ENCODE measurements at places on chromosomes 5 and 9.

DNA sequence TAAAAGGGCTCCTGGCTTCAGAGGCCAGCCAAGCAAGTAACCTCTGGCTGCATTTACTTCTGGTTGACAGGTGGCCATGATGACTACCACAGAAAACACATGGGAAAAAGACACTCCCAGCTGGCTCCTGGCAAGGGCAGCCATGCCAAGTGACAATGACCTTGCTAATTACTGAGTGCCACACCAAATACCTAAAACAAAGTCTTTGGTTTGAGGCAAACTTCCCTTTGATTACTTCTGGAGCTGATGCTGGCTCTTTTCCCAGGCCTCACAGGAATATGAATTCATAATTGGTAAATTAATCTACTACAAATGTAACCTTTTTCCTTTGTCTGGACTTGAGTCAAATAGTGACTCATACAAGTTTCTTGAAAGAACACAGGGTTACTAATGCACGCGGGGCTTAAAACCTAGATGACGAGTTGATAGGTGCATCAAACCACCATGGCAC is 61.0 kb downstream of the LPAR1 start:
- DNase-seq = no peak

DNA sequence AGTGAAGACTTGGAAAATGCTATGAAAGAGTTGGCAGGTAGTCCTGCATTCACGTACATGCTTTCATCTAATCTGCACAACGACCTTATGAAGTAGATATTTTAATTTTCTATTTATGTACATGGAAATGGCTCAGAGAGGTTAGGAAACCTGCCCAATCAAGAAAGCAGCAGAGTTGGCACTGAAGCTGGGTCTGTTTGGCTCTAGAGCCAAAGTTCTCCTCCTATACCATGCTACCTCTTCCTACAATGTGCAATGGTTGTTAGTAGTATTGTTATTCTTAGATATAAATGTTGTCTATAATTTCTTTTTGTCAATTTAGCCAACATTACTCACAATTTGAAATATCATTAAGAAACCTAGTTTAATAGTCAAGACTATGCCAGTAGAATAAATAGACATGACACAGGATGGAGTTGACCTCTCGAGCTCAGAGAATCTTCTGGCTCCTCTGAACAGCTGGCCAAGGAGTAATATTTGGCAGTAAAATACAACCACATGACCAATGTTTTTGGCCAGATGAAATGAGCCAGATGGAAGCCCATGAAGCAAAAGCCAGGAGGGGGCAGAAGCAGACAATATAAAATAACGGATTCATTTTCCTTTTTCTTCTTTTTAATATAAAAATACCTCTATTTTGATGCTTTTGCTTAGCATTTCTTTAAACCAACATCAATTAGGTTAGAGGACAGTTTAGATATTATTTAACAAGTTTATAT is 542.3 kb downstream of the PDE4D start:
- no peak for DNase-seq

- no peak for DNase-seq
Observed at GRCh38 chr5:95969055-95969454, 7.4 kb upstream of the ELL2 start.

DNA sequence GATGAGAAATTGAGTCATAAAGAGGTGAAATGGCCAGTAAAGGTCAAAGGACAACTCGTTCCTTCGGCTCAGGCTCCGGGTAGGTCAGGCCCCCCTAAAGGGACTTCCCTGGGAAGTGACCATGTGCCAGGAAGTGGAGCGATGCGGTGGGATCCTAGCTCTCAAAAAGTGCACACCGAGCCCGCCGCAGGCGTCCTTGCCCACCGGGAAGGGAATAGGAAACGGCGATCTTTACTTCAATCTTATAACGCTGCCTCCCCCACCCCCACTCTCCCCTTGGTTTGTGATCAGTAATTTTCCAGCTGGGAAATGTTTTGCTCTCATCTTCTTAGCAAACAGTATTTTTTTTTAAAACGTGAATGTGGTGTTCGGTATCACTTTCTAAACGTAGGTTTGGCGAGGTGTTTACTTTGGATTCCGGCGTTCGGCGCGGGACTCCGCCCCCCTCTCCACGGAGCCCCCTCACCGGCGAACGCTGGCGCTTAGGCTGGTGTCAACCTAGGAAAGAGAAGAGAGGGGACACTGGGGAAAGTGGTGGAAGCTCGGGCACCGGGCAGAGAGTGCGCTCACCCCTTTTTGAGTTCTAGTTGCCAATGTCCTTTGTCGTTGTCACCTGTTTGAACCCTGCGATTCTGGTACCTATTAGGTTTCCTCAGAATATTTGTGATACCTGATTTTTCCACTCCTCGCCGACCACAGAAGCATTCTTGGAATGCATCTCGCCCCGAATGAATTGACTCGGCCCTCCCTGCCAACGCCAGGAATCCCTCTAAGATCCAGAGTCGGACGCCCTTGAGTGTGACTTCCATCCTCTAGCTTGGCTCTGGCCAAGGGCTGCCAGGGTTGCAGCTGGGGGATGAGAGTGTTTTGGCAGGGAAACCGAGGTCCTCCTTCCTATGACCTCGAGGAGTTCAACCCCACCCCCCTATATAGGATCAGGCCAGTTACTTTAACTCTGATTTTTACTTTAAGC is 1.8 kb upstream of the KLF4 start:
- no peak for DNase-seq

DNA sequence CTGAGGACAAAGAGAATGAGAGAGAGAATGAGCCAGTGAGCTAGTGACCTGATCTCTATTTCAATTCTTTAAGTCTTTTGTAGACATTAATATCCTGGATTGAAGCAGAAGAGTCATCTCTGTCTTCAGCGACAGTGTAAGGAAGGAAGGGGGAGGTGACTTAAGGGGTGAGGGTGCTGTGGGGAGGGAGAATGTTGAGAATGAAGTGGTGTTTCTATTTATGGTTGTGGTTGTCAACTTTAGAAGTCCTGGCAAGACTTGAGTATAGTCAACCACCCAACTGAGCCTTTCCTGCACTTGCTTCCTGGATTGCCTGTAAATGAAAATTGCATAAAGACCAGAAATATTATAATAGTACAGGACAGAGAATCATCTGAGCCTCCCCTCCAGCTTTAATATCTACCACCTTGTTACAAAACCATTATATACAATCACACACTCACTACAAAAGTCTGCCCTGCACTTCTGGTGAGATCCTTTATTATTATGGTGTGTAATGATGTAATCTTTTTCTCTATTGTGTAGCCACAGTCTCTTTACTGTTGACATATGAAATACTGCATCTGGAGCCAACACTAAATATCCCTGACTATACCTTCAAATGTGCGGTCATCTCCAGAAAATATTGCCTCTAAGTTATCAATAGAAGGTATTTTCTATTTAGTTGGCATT is 91.7 kb downstream of the NTRK2 start:
- DNase-seq = no peak

GRCh38 chr9:130756037-130756436 is 62.5 kb downstream of the EXOSC2 start:
- DNase-seq = no peak

DNA sequence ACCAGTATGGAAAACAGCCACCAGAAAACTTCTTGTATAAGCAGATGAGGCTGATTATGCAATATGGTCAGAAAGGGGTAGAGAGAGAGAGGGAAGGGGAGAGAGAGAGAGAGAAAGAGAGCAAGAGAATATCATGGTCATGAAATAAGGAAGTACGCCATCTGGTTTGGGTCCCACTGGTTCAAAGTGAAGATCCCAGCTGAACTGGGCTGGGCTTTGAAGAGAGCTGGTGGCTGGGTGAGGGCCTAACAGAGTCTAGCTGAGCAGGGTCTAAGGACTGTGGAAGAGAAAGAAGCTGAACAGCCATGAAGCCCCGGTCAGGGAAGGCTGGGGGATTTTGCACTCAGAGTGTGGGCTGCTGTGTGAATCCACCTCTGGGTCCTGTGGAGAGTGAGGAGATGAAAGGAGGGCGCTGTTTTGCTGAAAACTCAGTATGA is 14.6 kb downstream of the TRIM14 start:
- DNase-seq = no peak

DNA sequence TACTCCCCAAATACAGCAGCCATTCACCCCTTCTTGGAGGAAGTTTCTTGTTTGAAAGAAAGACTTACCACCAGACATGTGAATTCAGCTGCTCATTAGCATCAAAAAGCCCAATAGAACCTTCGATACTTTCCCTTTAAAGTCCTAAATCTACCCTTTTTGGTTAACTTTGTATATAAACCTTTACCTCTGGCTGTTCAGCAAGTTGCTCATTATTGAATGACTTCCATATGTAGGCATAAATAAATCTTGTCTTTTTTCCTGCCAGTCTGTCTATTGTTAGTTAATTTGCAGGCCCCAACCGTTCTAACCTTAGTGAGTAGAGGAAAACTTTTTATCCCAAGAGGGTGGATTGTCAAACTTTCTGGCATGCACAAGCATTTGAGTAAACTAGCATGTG is 27.9 kb upstream of the FBXL17 start:
- DNase-seq = no peak

DNA sequence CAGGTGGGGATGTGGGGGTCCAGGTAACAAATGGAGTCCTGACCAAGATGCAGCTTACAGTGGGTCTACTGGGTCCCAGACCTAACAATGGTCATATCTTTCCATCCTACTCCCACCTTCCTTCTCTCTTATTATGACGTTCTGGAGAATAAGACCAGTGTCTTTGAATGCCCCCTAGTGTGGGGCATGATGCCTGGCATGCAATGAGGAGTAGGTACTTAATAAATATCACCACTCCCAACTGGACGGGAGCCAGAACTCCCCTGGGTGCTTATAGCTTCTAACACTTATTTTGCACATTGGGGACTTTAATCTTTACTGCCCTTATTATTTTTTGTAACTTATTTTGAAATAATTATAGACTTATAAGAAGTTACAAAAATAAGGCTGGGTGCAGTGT is 98.2 kb downstream of the NDFIP1 start:
- DNase-seq = no peak

DNA sequence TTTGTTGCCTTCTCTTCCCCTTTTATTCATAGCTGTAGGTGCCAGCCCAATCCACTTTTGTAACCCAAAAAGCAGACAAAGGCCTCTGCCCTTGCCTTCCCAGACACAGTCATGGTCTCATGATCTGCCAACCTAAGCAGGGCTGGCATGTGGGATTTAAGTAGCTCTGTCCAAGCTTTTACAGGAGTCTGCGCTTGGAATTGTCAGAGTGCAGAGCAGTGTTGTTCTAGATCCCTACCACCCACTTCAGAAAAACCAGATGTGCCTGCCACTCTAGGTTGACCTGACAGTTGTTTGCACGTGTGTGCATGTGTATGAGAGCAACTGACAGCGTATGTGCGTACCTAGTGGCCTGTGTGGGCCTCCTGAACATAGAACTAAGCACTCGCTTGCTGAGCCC is 87.8 kb upstream of the SPRY4 start:
- DNase-seq = no peak

GRCh38 chr5:6112538-6112937 is 265.8 kb downstream of the MED10 start:
- no peak for DNase-seq

DNA sequence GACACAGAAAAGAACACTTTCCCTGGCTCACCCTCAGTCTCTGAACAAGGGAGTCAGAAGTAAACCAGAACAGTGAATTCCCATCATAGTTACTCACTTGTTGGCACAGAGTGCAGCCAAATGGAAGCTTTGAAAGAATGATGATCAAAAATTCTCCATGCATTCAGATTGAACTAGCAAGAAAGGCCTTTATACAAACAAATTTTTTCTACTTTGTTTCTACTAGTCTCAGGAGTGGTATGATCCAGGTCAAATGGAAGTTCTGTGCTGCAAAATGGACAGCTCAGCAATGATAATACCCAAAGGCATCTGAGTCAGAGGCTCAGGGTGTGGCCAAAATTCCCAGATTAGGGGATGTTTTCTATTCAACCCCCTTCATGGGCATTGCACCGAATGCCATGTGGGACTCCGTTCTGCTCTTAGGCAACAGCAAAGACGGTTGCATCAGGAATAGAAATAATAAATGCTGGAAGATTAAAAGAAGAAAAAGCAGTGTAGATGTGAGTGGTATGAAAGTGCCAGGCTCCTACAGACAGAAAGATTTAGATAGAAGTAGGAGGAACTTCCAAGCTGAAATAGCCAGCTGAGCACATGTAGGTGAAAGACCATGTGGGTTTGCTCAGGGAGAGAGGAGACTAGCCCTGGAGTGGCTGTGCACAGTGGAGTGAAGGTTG is 24.0 kb upstream of the ASPN start:
- no peak for DNase-seq

DNA sequence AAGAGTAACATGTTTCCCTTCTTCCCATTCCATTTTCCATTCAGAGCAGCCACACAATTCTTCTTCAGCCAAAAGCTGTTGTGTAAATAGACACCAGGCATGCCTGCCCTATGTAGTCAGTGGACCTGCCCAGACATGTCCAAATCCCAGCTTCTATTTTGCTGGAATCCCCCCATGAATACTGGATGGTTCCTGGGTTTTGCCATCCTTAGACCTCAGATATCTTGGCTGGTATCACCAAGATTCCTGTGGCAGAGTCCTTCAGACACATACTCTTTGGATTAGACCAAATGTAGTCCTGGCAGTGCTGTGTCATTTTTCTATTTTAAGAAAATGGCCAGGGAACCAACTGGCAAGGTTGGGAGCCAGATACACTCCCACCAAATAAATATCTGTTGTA is 10.3 kb downstream of the FST start:
- no peak for DNase-seq

- no peak for DNase-seq
Observed at GRCh38 chr5:152262667-152263066, 142.4 kb downstream of the NMUR2 start.

Data from NCI-H187 (cell line).